Fibroblast of skin of scalp (primary cell): ENCODE measurements at places on chromosomes 16 and 17.

- no peak for DNase-seq
These were observed 27.2 kb upstream of the MEAK7 start for GRCh38 chr16:84531671-84532111.

DNA sequence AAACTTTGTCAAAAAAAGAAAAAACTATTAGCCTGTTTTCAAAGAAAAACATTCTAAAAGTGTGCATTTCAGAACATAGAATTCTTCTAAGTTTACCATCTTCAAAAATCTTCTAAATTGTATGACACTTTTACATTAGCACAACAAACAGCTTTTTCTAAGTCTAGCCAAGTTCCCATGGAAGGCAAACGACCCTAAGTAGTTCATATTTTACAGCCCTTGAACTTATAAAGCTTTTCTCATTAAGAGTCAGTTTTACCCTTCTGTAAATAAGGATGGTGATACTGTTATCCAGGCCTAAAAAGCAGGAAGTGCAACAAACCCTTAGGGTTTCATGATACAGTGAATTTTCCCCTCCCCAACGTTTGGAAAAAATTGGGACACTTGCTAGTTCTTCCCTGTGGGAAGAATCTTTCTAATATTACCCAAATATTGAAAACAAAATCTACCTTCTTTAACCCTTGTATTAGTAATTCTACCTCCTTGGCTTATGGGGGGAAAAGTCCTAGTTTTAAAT is 4.0 kb upstream of the ARL6IP1 start:
- no peak for DNase-seq

GRCh38 chr16:53925107-53925410 is 221.1 kb downstream of the FTO start:
- no peak for DNase-seq

DNA sequence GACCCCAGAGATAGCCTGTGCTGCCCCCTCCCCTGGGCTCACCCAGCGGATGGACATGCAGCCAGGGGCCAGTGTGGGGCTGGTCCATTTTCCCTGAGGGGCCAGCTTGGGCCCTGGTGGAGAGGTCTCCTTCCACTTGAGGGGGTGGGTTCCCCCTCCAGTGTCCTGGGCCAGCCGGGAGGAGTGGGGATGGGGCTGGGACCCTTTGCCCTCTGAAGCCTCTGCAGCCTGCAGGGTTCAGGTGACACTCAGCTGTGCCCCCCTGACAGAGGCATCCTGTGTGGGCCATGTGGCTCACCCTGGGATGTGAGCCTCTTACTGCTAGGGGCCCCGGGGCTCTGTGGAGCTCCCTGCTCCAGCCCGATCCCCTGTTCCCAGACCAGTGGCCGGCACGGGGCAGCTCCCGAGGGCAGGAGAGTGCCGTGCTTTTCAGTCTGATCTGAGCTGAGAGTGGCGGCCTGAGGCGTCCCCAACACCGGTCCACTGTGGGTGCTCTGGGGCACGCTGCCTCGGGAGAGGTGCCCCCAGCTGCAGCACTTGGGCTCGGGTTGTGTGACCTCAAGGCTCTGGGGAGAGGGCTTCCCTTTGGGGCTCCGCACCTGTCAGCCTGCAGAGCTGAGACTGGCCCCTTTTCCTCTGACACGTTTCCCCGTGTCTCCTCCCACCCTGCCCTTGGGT is 439 bp upstream of the GNG13 start:
- DNase-seq = no peak

DNA sequence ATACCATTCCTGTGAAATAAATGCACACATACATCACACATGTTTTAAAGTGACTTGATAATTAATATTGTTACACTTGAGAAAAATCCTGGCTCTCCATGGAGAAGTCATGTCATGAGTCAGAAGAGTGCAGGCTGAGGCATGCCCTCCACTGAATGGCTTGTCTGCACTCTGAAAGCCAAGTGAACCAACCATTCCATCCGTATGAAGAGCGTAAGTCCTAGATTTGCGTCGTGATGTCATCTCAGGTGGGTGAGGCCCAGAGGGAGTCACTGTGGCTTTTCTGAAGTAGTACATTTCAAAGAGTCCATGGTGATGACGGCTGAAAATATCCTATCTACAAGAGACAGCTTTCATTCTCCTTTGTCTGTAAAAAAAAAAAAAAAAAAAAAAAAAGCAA is 83.5 kb upstream of the IRX5 start:
- peak; percentile 7 for DNase-seq

DNA sequence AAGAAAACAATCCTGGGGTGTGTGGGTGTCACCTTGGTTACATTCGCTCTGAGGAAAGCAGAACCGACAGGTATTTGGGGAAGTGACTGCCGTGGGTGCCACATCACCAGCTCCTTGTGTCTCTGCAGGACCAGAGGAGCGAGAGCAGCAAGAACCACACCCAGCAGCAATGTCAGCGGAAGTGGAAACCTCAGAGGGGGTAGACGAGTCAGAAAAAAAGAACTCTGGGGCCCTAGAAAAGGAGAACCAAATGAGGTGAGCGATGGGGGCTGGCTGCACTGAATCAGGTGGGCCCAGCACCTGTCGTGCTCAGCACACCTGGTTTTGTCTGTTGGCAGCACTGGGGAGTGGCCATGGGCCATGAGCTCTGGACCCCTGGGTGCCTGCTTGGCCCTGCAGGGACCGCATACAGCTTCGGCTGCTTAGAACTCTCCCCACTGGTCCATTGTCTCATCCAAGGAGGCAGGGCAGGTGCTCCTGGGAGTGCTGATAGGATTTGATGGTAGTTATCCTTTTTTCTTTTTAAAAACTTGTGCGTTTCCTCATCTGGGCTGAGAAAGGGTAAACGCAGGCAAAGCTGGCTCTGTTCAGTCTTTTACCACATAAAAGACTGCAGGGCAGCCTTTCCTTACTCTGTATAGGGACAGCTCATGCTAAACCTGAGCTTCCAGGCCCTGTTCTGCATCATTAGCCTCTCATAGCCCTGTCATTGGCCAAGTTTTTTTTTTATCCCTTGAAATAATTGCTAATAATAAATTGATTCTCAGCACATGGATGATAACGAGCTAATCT is 29.4 kb downstream of the HMOX2 start:
- DNase-seq = no peak

DNA sequence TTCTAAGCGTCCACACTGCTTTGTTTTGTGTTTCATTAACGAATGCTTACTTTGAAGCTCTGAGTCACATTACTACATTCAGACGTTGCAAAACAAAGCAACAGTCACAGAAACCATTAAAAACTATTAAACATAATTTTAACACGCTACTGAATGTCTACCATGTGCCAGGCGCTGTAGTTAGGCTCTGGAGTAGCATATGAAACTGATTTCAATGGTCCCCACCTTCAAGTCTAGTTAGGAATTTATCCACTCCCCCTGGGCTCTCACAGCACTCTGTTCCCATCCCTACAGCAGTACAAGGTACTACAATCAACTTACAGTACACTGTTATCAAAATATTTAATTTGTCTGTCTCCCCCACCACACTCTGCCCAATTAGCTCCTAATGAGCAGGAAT is 631 bp downstream of the UTP6 start:
- DNase-seq = no peak

DNA sequence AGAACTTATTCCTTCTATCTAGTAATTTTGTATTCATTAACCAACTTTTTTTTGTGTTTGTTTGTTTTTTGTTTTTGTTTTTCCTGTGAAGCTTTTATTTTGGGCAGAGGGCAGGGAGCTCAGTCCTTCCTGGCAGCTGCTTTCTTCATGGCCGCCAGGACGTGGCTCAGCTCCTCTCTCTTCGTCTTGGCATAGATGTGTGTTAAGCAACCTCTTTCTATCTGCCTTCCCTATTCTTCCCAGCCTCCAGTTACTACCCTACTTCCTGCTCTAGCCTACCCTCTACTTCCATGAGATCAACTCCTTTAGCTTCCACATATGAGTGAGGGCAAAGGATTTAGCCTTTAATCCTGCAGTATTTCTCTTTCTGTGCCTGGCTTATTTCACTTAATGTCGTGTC is 8.2 kb upstream of the BRD7 start:
- no peak for DNase-seq

- no peak for DNase-seq
These were observed 13.5 kb downstream of the MPG start for GRCh38 chr16:91484-91883.

DNA sequence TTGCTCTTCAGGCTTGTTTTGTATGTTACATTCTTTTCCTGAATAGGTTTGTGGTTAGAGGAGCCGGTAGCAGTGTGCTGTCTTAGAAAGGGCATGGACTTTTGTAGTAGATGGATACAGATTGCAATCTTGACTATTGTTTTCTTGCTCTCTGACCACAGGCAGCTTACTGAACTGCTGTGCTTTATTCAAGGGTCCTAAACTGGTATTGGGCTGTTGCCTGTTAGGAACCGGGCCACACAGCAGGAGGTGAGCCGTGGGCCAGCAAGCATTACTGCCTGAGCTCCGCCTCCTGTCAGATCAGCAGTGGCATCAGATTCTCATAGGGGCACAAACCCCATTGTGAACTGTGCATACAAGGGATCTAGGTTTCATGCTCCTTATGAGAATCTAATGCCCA is 373.9 kb downstream of the CPPED1 start:
- no peak for DNase-seq

DNA sequence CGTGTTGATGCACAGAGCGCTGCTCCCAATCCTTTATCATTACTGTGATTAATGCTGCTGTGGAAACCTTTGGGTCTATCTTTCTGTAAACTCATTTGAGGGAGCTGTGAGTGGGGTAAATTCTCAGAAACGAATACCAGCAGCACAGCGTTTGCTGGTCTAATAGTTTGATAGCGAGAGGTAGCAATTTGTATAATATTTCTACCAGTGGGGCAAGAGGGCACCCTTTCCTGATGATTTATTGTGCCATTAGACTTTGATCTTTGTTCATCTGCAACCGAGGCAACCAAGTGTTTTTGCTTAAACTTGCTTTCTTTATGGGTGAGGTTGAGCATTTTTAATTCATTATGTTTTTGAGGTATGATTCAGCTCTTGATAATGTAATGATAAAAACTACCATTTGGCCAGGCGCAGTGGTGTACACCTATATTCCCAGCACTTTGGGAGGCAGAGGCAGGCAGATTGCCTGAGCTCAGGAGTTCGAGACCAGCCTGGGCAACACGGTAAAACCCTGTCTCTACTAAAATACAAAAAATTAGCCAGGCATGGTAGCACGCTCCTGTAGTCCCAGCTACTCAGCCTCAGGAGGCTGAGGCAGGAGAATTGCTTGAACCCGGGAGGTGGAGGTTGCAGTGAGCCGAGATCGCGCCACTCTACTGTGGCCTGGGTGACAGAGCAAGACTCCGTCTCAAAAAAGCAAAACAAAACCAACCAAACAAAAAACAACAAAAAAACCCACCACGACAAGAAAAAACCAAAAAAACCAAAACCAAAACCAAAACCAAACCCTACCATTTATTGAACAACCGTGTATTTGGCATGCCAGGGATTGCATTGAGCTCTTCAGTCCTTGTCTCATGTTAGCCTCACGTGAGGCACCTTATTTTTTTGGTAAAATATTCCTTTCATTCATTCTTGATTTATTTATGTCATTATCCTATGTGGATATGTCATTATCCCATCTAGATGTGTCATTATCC is 81.5 kb downstream of the PLCG2 start:
- DNase-seq = no peak

DNA sequence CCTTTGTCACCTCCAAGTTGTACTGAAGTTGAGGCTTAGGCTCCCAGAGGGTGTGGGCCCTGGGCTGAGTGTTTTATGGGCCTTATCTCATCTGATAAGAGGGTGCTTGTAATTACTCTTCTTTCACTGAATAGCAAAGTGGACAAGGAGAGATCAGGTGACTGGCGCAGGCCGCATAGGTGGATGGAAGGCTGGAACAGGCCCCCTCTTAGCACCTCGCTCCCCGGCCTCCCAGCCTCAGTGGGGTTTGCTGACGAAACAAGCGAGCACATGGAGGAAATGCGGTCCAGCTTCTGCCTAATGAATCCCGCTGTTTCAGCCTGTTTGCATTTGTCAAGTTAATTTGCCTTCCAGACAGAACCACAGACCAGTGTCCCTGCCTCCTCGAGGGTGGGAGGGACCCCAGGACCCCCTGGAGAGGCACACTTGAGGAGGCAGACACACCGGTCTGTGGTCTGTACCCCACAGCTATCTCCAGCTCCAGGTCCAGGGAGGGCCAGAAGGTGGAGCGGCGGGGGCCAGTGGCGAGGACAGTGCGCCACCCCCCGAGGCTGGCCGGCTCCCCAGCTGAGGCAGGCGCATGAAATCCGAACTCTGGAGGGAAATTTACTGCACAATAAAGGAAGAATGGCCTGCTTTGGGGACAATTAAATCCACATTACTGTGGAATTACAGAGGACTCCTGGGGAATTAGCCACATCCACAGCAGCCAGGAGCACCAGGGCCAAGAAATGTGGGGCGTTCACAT is 123.4 kb downstream of the NTN1 start:
- DNase-seq = peak; percentile 29

- DNase-seq = peak; percentile 67
These were observed 26.6 kb downstream of the N4BP1 start for GRCh38 chr16:48583075-48584065.

DNA sequence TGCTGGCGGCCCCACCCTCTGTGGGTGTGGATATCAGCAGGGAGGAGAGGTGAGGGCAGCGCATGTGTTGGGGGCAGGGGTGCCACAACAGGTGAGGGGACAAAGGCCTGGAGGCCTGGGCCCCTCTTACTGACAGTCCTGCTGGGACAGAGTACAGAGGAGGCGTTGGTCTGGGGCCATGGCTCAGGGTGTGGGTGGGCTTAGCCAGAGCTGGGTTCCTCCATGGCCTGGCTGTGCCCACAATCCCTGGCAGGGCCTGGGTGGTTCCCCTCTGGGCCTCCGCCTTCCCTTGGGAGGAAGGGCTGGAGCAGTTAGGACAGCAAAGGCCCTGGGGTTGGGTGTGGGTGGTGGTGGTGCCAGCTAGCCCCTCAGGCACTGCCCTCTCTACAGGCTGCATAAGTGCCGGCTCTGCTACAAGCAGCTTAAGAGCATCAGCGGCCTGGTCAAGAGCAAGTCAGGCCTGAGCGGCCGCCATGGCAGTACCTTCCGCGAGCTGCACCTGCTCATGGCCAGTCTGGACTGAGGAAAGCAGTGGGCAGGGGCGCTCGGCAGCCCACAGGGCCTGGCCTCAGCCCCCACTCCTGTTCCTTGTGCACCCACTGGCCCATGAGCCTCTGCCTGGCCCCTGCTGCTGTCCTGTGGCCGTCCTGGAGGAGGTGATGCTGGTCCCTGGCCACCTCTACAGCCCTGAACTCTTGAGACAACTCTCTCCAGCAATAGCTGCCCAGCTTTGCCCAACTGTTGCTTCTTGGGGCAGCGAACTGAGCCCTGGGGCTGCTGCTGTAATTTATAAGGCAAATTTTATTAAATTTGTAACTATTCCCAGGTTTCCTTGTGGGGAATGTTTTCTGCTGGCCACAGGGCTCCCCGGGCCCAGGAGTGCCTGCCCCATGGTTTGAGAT is 21.1 kb downstream of the KATNB1 start:
- no peak for DNase-seq
